ENCODE measurements at places on chromosomes 4 and X.
A peak's percentile ranks its signal among the peaks of the same experiment; 100 is the strongest.

DNA sequence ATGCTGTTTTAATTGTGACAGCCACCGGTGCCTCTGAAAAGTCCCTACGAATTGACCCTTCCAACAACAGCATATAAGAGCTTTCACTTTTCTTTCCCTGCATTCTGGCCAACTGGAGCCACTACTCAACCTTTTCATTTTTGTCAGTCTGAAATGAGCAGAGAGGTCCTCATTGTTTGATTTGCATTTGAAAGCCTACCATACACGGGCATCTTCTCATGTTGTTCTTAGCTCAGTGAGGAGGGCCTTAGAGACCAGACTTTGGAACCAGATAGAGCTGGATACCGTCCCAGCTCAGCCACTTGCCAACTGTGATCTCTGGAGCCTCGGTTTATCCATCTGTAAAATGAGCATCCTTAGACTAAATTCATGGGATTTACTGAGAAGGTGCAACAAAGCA is 16.9 kb upstream of the TMSB4X start:
- DNase-seq, result no peak

DNA sequence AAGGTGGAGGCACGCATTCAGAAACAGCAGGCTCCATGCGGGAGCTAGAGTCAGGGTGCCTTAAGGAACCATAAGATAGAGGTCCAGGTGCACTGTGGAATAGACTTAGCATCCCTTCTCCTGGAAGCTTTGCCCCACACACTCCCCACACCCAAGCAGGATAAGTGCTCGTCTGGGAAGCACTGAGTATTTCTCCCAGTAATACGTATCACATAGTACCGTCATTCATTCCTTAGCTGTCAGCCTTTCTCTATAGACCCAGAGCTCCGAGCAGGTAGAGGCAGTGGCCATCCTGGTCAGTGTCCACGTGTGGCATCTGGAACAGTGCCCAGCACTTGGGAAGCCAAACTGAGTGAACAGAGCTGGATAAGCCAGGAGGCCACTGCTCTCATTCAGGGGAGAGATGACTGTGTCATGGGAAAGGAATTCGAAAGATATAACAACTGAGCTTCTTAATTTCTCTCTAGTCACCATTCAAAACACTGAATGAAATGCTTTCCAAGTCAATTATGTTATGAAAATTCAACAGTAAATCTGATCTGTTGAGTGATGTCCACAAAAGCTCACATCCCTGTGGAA is 9.9 kb downstream of the APBB2 start:
- no peak for DNase-seq

DNA sequence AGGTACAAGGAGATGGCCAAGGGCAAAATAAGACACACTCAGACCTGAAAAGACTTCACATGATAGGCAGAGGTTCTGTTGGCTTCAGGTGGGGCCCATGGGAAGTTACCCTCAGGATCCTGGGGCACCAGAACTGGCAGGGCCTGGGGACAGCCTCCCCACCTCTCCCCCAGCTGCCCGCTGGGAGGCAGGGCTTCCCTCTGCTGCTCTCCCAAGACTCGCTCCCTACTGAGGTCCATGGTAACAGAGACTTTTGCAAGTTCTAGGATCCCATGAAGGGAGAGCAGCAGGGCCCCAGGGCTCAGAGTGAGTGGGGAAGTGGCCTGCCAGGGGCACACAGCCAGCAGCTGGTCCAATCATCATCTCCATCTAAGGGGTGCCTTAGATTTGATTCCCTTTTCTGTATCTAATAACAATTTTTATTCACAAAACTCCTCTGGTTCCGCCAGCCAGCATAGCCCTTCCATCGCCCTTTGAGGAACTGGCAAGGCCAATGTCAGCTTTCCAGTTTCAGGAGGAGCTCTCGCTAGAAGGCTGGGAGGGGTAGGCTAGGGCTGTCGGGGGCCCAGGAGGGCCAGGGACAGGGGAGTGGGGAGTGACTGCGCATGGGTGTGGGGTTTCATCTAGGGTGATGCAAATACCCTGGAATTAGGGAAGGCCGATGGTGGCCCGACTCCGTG is 78.2 kb downstream of the SLC2A9 start:
- DNase-seq, result no peak

- no peak for DNase-seq
These were observed 64.8 kb upstream of the HELT start for GRCh38 chr4:184953421-184953945.

DNA sequence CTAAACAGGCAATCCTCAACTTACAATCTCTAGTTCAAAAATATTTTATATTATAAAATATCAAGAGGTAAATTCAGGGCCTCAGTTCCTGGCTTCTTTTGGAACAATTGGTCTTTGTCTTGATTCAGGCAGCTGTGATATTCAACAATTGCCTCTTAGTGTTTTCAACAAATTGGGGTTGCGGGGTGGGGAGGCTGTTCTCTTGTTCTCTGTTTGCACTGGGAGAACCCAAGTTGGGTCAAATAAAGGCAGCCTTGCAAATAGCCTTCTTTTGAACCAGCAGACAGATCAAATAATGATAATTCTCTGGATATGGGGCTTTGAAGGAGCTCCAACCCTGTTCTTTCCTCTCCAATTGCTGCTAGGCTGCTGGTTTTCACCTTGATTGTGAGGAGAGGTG is 142.5 kb downstream of the COL4A5 start:
- DNase-seq, result peak; percentile 95

DNA sequence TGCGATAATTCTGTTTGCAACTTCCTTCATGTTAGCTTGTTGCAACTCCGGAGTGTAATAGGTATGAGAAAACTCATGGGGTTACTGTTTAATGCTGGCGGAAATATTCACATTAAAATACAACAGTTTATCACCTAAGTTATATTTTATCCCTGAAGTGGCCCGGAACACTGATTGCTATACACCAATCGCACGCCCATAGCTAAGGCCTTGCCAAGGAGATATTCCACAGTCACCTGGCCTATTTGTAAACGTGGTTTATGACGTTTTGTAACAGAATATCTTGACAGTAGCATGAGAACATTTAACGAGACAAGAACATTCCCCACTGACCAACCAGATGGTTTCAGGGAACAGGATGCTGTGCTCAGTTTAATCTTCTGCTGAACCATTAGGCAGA is 23.2 kb upstream of the FAM90A26 start:
- DNase-seq, result no peak

DNA sequence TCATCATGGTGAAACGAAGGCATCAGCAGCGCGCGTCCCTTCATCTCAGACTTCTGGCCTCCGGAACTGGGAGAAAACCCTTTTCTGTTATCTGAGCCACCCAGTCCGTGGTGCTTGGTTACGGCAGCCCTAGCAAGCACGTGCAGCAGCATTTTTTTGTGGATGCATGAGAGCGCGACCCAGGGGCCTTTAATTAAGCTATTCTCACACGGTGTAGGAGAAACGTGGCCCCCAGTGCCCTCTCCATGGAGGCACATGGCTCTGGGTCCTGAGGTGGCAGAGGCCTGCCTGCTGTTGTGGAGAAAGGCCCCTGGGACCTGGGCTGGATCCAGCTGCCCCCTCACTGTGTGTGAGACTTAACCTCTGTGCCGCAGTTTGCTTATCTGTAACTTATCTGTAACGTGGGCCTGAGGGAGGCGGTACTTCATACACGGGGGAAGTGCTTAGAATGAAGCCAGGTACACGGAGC is 9.5 kb downstream of the CLCN4 start:
- DNase-seq, result no peak

DNA sequence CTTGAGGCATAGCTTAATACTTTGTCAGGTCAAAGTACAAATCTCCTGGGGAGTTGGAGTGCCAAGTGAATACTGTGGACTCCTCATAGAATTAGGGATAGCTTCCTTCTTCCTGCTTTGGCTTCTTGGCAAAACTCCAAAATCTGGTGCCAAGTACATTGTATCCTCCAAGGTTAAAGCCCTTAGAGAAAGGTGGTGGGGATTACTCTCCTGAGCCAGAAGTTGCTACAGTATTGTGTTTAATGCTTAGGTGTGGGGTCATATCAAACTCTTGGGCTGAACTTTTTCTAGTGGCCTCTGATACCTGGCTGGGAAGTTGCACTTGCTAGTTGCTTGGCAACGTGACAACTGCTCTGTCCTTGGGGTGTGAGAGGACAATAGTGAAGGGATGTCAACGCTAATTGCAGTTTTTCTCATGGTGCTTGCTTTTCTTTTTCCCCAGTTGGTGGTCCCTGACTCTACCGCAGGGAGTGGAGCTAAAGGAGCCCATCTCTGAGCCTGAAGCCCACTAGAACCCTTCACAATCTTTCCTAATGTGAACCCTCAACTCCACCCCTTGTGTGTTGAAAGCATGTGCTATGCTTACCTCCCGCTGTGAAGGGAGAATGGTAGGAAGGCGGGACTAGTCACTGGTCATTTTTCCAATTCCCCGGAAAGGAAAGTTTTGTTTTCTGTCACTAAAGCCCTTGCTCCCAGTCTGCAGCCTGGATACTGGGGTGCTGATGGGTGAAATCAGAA is 35.5 kb downstream of the DLG3 start:
- no peak for DNase-seq

- DNase-seq, result peak; percentile 43
These were observed 1.8 kb downstream of the SPIN4 start for GRCh38 chrX:63349307-63349706.

GRCh38 chr4:87108142-87108546 is 112.3 kb downstream of the KLHL8 start:
- DNase-seq, result no peak

DNA sequence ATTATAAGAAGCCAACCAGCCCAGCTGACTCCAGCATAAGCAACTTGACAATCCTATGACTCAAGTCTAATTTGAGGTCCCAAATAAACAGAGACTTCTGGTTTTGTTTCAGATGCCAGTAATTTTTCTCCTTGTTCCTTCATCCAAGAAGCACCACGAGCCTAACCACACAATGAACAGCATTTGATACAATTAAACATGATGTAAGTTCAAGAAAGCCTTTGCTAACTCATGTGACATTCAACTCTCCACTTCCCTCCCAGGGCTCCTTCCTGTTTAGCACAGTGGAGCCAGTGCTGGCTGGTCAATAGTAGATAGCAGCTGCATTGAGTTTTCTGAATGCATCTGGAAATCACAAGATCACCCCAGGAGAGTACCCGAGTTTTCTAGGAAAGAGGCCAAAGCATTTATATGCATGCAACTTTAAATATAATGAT is 206.3 kb downstream of the ARHGAP24 start:
- peak; percentile 95 for DNase-seq

GRCh38 chr4:165361810-165362209 is 17.0 kb upstream of the CPE start:
- no peak for DNase-seq

GRCh38 chr4:156321203-156321602 is 367.5 kb upstream of the CTSO start:
- DNase-seq, result no peak

- no peak for DNase-seq
These were observed 94.1 kb upstream of the CITED1 start for GRCh38 chrX:72399816-72400215.

DNA sequence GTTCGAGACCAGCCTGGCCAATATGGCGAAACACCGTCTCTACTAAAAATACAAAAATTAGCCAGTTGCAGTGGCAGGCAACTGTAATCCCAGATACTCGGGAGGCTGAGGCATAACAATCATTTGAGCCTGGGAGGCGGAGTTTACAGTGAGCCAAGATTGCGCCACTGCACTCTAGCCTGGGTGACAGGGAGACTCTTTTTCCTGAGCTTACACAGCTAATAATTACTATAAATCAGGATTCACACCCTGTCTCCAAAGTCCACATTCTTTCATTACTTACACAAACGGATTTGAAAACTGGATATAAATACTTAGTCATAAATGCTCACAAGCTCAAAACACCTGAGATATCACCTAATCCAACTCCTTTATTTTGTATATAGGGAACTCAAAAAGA is 151.6 kb downstream of the LRBA start:
- no peak for DNase-seq

DNA sequence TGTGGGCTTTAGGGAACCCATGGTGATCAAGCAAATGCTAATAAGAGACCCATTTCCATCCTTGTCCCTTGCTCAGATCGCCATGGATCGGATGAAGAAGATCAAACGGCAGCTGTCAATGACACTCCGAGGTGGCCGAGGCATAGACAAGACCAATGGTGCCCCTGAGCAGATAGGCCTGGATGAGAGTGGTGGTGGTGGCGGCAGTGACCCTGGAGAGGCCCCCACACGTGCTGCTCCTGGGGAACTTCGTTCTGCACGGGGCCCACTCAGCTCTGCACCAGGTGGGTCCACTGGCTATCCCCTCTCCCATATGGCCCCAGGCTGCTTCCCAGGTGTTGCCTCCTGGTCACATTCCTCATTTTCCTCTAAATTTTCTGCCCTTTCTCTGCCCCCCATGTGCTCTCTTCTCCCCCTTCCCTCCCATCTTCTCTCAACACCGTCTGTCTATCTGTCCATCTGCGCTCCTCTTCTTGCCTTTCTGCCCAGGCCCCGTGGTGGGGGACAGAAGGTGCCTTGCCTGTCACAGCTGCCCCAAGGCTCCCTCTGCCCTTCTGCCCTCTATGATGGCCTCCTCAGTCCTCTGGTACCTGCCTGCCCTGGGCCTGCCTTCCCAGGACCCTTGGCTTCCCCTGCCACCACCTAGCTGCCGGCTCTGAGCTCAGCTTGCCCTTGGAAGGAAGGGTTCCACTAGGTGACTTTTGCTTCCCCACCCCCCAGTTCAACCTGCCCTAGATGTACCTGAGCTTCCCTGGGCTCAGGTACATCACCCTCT is 5.2 kb downstream of the CDK16 start:
- DNase-seq, result no peak

GRCh38 chr4:182415116-182415515 is 171.9 kb downstream of the TENM3 start:
- DNase-seq, result no peak

DNA sequence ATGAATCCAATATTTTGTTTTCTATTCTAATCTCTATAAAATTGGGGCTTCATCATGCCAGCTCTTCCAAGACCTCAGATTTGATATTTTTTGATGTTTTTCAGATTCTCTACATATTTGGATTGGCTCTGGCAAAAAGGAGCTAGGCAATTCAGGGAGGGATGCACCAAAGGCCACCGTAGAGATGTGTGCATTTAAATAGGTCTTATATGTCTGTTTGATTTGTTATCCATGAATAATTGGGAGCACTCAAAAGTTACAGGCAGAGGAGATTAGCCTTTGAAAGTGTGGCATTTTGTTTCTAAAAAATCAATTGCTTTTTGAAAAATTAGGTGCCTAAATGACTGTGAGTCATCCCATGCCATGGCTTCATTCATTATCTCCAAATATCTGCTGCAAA is 147.1 kb upstream of the RPS6KA6 start:
- DNase-seq, result no peak

GRCh38 chr4:44927399-44928380 is 201.3 kb upstream of the GNPDA2 start:
- DNase-seq, result peak; percentile 36
